ENCODE measurements at places on chromosomes 5 and 9.

- no peak for DNase-seq
Observed at GRCh38 chr5:66892716-66893115, 296.5 kb downstream of the MAST4 start.

DNA sequence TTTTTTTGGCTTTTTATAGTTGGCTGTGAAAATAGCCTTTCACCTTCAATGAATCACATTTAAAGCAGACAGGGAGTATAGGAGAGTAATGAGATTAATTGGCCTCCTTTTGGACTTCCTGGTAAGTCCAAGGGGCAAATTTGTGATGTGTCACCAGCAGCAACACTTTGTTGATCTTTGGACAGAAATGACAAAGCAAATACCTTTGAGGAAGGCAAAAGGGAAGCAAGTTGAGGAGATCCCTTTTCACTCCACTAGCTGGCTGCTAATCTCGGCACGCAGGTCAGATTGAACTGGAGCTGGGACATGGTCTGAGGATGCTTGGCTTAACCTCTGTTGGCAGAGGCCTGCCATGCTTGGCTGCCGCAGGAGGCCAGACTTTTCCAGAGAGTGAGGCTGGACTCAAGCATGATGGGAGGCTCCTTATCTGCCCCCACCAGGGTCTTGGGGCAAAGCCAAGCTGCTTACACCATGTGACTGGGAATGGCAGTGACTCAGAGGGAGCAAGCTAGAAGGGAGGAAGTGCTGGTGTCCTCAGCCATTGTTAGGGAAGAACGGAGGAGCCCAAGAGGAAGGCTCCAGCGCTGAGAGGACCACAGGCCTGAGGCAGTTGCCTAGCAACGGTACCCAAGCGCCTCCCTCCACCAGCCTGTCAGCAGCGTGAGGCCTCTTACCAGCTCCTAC lies 174.5 kb upstream of the MAP1B start:
- no peak for DNase-seq

DNA sequence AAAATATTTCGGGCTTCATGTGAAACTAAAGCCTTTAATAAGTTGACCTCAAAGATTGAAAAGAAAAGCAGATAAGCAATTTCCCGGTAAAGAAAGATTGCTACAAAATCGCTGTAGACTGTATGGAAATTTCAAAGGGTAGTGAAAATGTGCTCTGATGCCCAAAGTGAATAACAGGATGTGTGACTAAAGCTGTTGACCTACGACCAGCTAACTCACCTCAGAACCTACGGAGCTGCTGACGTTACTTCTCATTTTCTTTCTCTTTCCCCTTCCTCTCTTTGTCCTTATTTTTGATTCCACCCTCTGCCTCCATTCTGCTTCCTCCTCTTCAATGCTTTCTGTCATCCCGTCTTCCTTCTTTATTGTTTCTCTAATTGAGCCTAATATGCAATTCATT lies 103.2 kb downstream of the PDE4D start:
- DNase-seq: no peak

- DNase-seq: no peak
Observed at GRCh38 chr5:127696683-127697082, 6.5 kb upstream of the CCDC192 start.

- no peak for DNase-seq
Observed at GRCh38 chr9:108551030-108551841, 304.6 kb downstream of the ACTL7B start.

DNA sequence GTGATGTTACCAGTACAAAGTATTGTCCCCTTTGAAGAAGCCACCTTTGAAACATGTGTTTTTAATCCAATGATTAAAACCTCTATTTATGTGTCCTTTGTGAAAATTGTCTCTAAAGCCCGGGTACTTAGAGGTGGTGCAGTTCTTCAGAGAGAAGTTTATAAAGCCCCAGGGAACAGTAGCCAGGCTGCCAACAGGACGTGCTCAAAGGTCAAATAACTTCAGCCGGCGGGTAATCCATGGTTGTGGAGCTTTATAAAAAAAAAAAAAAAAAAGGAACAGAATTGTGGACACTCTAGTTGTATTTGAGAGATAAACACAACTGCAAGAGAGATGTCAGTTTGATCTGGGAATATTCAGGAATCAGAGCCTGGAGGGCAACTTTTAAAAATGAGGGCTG lies 57.9 kb upstream of the CTNND2 start:
- DNase-seq: no peak

- DNase-seq: no peak
Observed at GRCh38 chr5:177049285-177049684, 26.8 kb downstream of the ZNF346 start.

DNA sequence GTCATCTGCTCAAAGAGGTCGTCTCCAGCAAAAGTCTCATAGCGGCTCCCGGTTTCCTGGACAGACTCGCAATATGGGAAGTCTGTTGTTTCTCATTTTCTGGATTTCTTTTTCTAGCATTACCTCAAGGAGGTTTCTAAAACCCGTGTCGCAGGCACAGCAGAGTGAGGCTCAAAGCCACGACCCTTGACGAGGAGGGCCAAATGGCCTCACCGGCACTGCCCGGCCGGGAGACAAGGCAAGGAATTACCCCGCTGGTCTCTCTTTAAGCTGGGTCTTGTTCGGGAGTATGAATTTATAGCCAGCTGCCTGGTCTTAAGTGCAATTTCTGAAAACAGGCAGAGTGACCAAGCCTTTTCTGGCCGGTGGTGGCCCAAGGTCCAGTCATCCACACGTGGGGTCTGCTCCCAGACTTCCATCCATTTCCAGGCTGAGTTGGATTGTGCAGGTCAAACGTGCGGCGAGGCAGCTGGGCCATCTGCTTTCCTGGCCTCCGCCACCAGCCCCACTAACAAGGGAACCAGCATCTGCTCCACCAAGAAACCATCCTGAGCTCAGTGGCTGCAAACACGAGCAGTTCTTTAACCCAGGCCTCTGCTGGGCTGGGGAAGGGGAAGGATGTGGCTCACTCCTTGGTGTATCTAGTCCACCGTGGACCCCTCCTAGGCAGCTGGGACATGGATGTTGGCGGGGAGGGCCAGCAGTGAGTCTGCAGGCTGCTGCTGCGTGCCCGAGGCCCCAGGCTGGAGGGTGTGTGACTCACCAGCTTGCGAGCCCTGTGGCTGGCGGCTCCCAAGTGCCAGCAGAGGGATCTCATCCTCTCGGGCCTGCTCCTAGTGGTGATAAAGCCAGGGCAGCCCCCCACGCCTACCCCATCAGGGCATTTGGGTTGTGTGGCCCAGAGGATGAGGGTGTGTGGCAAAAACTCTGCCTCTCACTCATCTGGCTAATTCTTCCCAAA lies 55.6 kb upstream of the COL5A1 start:
- DNase-seq: no peak
